Stimulated activated CD8-positive, alpha-beta memory T cell treated with anti-CD3 and anti-CD28 coated beads, Interleukin-4, amount 100 ng/mL, for 4 hours (primary cell): ENCODE measurements at places on chromosomes 1 and 21.

DNA sequence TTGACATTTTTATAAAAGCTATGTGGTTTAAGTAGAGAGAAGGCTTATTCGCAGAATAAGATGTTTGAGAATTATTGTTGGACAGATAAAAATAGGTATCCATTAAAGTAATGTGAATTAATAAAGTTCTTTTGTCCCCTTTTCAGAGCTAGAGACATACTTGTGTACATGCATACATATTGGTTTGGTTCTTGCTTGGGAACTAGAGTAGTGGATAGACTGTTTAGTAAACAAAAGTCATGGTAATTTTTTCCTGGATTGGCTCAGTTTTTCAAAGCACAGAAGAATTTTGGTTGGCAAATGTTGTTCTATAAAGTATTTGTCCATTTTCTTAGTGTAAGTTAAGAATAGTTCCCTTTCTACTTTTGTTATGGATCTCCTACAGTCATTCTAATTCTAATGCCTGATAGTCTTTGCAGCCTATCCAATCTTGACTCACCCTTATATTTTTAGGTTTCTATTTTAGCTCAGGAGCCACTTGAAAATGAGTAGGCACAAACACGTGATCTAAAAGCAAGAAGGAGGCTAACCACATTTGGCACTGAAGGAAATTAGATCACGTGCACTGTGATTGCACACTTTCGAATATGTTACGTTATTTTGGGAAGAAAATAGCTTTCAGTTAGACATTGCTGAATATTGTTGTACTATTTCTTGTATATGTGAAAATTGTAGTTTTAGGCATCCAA is 47.0 kb downstream of the RABGAP1L start:
- DNase-seq = no peak

GRCh38 chr21:39136711-39137110 is 46.5 kb downstream of the PSMG1 start:
- DNase-seq = no peak

- no peak for DNase-seq
These were observed 91.0 kb downstream of the PTPN14 start for GRCh38 chr1:214460304-214460916.

DNA sequence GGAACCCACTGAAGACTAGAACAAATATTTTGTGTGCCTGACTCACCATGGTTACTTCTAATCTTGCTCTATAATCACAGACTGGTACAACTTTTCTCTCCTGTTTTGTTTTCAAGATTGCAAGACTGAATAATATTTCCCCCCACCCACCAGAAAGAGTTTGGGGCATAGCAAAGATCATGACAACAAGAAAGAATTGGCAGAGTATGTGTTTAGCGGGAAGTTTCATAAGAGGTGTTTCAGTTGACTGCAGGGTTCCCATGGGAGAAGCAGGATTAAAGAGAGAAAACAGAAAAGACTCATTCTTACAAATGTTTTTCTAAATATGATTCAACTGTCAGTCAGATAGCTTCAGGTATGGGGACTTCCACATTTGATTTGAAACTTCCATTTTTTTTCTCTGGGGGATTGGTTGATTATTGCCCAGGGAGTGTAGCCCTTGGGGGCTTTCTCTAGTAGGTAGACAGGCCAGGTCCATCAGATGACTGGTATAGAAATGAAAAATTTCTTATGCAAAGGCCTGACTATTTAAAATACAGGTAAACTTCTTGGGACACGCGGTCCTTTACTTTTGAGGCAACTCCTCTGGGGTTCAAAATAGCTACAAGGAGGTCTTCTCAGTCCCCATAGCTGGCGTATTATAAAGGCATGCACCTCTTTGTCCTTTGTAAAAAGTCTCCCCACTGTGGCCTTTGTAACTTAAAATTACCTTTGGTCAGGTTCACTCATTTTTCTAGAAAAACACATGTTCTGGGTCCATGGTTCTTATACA is 13.9 kb downstream of the OR14I1 start:
- DNase-seq = no peak

DNA sequence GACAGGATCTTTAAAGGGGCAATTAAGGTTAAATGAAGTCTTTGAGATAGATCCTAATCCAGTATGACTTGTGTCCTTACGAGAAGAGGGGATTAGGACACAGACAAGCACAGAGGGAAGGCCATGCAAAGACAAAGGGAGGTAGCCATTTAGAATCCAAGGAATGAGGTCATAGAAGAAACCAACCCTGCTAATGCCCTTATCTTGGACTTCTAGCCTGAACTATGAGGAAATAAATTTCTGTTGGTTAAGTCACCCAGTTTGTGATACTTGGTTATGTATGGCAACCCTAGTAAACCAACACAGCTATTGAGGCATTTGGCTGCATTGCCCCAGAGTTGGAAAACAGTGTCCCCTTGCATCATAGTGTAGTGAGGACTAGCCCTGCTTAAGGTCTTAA is 121.3 kb downstream of the MAST2 start:
- DNase-seq = no peak

DNA sequence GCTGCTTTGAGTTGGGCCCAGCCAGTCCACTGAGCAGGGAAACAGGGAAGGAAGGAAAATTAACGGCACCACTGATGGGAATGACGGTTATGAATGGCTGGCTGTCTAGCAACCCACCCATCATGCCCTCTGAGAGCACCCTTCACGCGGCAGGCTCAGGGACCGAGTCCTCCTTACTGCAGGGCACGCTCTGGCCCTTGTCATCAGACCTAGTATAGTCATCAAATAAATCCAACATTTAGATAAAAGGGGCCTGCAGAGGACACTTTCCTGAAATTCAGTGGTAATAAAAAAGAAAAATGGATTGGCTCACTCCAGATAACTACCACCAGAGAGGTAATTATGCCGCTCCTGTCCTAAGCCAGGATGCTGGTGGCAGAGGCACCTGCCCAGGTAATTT is 509.4 kb downstream of the MATN1 start:
- DNase-seq = no peak

- DNase-seq = no peak
These were observed 25.2 kb upstream of the ADGRL2 start for GRCh38 chr1:81775510-81775909.

DNA sequence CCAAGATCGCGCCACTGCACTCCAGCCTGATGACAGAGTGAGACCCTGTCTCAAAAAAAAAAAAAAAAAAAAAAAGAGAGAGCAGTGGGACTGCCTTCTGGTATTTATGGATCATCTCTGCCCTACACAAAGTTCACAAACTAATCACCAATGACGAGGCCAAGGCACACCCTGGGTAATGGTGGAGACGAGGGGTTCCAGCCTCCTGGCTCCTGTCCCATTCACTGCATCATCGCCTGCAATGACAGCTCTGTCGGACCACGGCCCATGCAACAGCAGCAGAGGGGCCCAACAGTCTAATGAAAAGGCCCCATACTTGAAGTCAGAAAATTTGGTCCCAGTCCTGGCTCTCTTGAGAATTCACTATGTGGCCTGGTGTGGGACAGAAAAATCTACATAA is 2.9 kb upstream of the BTG2 start:
- no peak for DNase-seq

DNA sequence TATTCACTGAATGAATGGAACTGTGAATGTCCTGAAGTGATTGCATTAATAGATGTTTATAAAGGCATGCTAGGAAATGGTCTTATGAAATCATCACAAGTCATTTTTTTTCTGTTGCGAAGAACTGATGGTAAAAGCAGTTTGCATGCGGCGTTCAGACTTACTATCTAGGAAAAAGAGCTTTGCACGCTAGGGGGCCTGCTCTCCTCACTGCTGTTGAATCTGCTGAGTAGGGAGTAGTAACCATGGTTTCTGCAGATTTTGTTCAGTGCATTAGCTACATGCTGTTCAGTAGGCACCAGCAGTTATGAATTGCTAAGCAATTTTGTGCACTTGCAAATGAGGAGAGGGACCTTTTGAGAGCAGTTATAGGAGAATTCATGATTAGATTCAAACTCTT is 57.9 kb downstream of the CENPF start:
- DNase-seq = no peak

- no peak for DNase-seq
These were observed 53.8 kb downstream of the NGF start for GRCh38 chr1:115284209-115284608.

DNA sequence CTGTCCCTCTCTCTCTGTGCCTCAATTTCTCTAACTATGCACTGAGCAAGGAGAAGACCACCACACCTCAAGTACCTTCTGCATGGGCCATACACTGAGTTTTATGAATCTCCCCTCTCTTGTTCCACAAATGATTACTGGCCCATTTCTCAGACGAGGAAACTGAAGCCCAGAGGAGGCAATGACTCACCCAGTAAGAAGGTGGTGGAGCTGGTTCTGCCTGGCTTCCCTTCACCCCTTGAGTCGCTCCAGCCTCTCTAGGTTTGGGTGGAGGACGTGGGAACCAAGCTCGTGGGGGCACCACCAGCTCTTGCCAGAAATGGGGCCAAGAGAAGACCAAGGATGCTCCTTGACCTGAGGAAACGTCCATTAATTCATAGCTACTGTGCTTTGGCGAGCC is 21.3 kb upstream of the RUNX3 start:
- no peak for DNase-seq
